ENCODE measurements at places on chromosomes 7 and 10. TPM values are rescaled to one million over a fixed set of nuclear protein-coding genes. Genes with fewer than 3 reads are reported as not detected.

SPDYE2 gene
- not detected for total RNA-seq

SFR1 gene
- 11.9 TPM for total RNA-seq

ZNF467 gene
- total RNA-seq, result 1.3 TPM

MKX gene
- total RNA-seq, result 0.94 TPM

CADPS2 gene
- 10.0 TPM for total RNA-seq

HSPA12A gene
- total RNA-seq, result 39.1 TPM

GPRIN2 gene
- 36.6 TPM for total RNA-seq

CALML5 gene
- total RNA-seq, result not detected

DRGX gene
- not detected for total RNA-seq

SFRP4 gene
- 1.6 TPM for total RNA-seq

PKD2L1 gene
- not detected for total RNA-seq

GRIFIN gene
- not detected for total RNA-seq

MTERF1 gene
- total RNA-seq, result 30.4 TPM

ANXA8 gene
- total RNA-seq, result not detected

GDF2 gene
- not detected for total RNA-seq

SGCE gene
- 125 TPM for total RNA-seq

NFE2L3 gene
- total RNA-seq, result 13.5 TPM

PPP1R17 gene
- 5.0 TPM for total RNA-seq

SLC29A4 gene
- 24.4 TPM for total RNA-seq

Data from parietal lobe (tissue), 2 donors.